ENCODE measurements at places on chromosomes 6 and 20.

DNA sequence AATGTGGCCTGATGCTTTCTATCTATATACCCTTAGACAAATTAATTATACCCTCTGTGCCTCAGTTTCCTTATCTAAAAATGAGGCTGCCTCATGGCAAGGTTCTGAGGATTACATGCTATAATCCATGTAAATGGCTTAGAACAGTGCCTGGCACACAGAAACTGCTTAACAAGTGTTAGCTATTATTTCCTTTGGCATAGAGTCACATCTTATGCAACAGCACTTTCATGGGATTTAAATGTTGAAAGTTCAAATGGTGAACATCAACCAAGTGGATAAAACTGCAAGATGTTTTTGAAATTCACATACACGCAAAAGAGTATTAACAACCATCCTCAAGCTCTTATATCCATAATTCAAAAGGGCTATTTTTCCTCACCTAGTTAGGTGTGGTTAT is 202.8 kb upstream of the JAG1 start:
- no peak for DNase-seq

- DNase-seq = no peak
Measured at GRCh38 chr6:41561931-41562911, 16.0 kb downstream of the FOXP4 start.

DNA sequence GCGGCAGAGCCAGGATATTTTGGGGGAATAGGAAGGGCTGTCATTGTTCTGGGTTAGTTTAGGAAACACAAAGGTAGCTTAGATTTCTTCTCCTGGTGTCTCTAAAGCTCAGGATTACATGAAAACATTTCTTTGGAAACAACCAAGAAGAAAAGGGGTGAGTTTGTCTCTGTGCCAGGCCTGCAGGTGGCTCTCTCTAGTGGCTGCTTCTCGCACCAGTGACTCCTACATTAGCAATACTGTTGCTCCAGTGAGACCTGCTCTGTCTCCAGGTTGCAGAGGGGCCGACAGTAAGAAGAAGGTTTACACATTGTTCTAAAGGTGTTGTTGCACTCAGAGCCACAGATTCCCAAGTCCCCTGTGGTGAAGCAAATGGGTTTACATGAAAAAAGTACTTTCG is 104.6 kb upstream of the GLP1R start:
- DNase-seq = no peak

- no peak for DNase-seq
Measured at GRCh38 chr20:49865559-49865958, 49.8 kb downstream of the SPATA2 start.

DNA sequence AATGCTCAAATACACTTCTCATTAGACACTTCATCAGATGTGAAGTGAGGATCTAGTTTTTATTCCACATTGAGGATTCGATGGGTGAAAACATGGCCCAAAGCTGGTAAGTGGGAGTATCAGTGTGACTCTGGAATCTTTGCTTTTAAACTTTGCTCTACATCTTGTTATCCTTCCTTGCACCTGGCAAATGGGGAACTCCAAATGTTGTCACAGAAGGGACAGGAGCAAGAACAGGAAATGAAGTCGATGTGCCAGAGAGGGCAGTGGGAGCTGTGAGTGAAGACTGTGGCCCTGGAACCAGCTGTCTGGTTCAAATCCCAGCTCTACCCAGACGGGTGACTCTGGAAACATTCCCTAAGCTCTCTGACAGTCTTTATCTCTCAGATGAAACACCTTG is 86.7 kb upstream of the AGPAT4 start:
- DNase-seq = peak; percentile 77

DNA sequence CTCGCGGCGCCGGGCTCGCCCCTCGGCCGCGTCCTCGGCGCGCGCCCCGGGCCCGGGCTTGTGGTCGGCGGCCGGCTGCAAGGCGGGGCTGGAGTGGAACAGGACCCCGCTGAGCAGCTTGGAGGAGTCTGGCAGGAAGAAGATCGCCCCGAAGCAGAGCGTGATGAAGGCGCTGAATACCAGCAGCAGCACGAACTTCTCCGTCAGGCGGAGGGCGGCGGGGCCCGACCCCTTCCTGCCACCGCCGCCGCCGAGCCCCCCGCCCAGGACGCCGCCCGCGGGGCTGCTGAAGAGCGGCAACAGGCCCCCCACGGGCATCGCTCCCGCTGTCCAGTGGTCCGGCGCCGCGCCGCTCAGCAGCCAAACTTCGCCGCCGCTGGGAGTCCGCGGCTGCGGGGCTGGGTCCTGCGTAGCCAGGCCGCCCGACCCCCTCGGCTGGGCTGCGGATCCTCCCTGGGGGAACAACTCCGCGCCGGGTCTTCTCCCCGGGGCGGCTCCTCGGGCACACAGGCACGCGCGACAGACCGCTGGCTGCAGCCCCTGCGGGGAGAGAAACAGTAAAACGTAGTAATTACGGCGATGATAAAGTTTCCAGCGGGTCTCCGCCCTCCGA is 707 bp downstream of the MAN1A1 start:
- DNase-seq = no peak

DNA sequence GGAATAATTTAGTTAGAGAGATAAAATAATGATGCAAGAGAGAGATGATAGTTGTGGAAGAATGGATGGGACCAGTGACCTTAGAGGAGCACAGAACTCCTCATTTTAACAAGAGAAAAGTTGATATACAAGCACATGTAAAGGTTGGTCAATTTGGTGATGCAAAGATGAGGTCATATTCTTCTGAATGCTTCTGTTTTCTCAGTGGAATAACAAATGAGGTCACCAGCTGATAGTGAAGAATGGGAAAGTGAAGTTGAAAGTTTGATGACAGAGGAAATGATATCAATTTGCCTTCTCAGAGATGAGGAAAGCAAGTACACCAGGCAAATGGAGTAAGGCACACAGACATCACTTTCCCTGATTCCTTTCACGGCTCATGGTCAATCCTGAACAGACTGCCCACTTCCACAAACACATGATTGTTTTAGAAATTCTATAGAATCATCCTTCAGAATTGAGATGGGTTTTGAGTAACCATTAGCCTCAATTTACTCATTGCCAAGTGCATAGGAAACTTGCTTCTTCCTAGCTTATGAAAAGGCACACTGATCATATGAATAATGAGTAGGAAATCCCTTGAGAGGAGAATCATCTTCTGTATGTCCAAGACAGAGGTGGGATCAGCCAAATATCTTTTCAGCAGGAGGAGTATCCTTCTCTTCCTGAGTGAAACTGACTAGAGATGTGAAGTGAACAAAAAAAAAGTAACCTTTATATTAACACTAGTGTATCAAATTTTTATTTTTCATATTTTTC is 82.4 kb upstream of the TCF21 start:
- no peak for DNase-seq

DNA sequence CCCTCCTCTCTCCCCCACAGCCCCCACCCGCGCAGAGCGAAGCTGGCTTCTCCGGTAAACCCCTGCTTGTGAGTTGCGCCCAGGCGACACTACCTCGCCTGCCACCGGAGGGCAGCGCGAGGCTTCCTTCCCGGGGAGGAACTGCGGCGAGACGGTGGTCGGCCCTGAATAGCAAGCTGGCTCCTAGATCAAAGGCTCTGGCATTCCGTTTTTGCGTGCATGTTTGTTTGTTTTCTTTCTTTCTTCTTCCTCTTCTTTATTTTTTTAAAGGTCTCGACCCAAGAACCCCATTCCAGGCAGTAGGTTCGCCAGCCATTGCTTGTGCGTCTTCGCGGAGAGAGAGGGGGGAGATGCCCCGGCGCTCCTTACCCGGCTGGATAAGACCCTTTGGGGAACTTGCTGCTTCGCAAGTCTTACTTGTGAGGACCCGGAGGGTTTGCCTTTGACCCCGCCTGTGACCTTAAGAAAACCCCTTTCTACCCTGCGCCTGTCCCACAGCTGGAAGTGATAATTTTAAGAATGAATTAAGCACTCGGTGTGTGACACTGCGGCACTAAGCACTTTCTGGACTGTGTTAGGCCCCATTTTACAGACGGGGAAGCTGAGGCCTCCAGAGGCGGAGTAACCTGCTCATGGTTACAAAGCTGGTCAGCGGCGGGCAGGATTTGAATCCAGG is 92.7 kb upstream of the SIRPA start:
- peak; percentile 83 for DNase-seq

DNA sequence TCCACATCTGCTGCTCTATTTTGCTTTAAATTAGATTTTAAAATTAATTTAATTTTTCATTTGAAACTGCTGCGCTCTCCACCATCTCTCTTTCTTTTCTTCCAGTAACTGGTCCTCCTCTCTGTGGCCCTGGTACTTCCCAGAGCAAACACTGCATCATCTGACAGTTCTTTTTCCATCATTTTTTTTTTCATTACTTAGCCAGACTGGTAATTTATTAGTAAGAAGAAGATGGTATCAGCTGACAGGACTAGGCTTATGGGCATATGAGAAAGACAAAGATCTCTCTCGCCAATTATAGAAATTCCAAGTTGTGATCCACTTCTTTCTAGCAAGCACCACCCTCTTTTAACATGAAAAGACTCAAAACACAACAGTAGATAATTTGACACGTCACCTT is 73.7 kb upstream of the FAM184A start:
- DNase-seq = no peak

- DNase-seq = no peak
Measured at GRCh38 chr6:136624347-136624746, 74.1 kb upstream of the MAP7 start.

- DNase-seq = no peak
Measured at GRCh38 chr6:514396-514978, 122.9 kb downstream of the IRF4 start.

DNA sequence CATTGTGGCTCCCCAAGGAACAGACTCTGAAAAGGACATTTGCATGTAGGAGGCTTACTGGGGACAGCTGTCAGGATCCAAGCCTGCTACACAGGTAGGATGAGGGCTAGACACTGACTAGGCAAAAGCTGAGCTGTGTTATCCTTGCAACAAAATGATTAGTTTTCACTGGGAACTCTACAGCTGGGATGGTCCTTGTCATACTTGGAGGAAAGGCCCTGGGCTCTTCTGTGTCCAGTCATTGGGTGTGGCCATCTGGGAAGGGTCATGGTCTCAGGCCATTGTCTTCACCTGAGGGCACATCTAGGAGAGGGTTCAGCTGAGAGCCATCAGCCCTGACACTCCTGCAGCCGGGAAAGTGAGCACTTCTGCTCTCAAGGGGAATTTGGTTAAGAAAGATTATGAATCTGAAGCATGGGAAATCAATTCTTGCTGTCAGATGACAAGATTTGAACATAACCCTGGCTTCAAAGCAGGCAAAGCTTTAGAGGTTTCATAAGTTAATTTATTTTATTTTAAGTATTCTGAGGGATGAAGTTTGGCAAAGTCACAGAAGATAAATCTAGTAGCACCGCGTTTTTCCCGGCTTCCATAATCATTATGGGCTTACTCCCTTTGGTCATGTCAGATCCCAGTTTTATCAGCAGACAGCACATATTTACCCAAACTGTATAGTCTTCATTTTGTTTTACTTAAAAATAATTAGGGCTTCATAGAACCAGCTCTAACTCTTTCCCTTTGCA is 78.4 kb upstream of the SLC22A23 start:
- no peak for DNase-seq

DNA sequence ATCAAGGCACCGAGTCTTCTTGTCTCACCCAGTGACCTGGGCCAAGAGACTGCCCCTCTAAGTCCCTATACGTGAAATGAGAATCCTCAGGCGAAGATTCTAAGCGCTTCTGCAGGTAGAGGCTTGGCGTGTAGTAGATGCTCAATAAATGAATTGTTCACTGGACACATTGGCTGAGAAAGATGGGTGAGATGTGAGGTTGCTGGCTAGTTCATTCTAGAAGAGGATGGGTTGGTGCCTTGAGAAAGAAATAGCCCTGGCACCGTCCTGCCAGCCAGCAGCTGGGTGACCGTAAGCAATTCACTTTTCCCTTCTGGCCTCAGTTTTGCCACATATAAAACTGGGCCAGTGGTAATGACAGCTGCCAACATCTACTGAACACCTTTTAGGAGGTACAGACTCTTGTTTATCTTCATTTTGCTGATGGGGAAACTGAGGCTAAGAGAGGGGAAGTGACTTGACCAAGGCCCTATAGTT is 1.4 kb downstream of the SRC start:
- DNase-seq = no peak

GRCh38 chr20:56445540-56445939 is 22.9 kb upstream of the RTF2 start:
- DNase-seq = no peak

- no peak for DNase-seq
Measured at GRCh38 chr20:62159839-62160238, 16.3 kb downstream of the SS18L1 start.

GRCh38 chr6:99739526-99739925 is 132.9 kb downstream of the PRDM13 start:
- no peak for DNase-seq

DNA sequence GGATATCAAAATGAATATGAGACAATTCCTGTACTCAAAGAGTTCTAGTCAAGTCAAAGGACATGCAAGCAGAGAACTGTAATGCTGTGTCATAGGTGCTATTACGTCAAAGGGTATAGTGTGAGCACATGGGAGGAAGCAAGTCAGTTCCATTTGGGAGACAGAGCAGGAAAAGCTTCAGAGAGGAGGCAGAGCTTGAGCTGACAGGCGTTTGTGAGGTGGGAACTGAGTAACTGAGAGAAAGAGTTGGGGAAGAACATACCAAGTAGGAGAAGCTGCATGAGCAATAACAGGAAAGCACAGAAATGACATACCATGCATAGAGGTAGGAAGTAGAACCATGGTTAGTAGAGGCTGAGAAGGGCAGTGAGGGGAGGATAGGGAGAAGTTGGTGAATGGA is 15.2 kb upstream of the SSR1 start:
- DNase-seq = peak; percentile 83

DNA sequence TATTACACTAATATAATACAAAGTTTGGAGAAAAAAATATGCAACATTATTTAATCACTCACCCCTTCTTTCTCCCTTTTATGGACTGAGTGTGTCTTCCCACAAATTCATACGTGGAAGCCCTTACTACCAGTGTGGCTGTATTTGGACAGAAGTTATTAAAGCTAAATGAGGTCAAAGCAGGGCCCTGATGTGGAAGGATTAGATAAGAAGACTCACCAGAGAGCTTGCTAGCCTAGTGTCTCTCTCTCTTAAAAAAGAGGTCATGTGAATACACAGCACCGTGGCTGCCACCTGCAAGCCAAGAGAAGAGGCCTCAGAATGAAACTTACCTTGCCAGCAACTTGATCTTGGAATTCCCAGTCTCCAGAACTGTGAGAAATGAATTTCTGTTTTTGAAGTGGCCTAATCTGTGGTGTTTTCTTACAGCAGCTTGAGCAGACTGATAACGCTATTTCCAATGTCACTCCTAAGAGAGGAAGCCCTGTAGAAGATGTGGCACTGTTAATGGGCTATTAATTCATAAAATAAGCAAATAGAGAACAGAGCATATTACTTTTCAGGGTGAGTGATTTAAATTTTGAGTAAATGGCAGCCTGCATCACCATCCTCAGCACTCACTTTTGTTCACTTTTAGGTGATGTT is 233.4 kb downstream of the TBC1D7 start:
- no peak for DNase-seq

DNA sequence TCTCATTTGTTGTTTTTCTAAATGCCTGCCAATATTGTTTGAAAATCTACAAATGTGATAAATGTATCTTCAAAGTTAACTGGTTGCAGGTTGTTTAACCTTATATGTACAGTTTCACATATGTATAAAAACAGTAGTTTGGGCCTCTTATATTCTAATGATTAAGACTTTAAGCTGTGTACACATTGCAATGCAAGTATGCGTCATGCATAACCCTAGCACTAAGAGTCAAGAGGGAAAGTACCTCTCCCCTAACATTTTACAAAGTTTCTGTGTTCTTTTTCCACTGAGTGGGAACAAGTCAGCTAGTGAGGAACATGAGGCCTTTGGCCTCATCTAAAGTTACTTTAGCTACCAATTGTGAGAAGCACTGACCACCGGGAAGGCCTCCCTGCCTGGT is 25.7 kb upstream of the MICB start:
- DNase-seq = no peak

GRCh38 chr6:39055661-39056060 is 7.1 kb downstream of the GLP1R start:
- DNase-seq = no peak
